ENCODE measurements at places on chromosomes 7 and 10.

GRCh38 chr7:121623130-121623872 lies 227.2 kb upstream of the FAM3C start:
- DNase-seq = no peak

DNA sequence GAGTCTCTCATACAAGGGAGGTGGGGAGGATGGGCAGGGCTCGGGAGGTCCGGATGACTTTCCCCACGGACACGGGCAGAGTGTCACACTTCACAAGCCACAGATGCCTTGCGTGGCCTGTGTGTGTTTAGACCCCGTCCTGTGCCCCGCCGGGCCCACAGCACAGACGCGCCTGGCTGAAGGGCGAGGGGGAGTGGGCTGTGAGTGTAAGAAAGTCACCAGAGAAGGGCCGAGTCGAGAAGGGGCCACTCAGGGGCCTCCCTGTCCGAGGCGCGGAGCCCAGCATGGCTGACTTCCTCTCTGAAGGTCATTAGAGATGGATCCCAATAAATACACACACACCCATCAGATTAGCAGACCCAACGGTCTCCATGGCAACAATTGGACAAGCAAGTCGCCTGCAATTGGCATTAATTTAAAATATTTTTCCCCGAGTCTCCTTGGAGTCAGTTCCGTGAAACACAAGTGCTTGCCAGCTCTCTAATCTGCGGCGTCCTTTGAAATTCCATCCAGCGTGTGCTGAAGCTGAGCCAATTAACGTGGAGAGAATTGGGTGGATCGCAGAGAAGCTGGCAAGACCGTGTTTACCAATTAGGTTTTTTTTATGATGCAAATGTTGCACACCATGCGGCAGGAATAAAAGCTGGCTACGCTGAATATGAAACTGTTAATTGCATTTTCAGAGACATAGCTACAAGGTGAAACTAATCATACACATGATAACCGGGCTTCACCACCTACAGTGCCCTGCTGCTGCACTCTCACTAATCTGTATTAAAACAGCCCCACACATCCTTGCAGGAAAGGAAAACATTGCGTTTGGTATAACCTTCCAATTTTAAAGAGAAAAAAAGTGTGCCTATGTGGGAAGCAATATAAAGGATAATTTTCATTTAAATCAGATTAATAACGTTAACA lies 571.2 kb downstream of the PTPRN2 start:
- no peak for DNase-seq

DNA sequence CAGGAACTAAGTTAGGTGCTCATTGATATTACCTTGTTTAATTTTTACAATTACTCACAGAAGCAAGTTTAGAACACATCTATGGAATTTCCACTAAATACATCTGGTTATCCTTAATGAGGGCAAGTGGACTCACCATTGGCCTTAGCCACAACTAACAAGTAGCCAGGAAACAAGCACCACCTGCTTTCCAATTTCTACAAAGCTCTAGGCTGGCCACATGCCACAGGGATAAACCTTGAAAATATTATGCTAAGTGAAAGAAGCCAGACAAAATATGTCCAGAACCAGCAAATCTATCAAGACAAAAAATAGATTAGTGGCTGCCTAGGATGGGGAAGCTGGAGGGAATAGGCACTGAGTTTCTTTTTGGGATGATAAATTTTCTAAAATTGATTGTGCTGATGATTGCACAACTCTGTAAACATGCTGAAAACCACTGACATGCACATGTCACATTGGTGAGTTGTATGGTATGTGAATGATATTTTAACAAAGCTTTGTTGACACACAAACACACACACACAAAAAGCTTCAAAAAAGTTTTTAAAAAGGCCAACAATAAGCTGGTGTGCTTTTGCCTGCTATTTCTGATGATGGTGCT lies 179.4 kb downstream of the CPEB3 start:
- DNase-seq = no peak

- DNase-seq = no peak
Measured at GRCh38 chr10:114893251-114893650, 44.7 kb upstream of the TRUB1 start.

DNA sequence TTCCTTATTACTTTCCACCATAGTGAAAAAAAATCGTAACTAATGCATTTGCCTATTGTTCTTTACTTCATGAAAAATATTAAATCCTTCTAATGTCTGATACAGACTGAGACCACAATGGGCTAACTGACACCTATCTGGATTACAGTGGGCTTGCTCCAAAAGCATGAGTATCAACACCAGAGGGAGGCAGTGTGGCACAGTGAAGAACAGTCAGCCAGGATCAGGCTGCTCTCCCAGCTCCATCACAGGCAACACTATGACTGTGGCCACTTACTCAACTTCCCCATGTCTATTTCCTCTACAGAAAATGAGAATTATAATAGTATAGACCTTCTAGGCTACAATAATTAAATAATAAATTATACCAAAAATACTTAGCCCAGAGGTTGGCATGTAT lies 97.2 kb downstream of the SLC25A13 start:
- DNase-seq = no peak

DNA sequence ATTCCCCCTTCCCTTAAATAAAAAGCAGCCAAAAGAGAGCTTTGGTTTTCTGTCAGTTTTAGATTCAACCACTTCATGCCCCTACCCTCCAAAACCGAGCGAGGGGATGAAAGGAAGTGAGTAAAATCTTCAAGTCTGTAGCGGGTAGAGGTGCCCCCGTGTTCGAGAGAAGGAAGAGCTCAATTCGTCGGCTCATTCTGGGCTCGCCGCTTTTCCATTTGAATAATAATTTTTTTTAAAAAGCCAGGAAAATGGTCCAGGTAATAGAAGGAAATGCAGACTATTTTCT lies 436.2 kb upstream of the GALNT17 start:
- peak; percentile 17 for DNase-seq

- no peak for DNase-seq
Measured at GRCh38 chr7:129089521-129090212, 34.8 kb upstream of the TNPO3 start.

- DNase-seq = peak; percentile 68
Measured at GRCh38 chr7:45026984-45027773, 27.2 kb downstream of the CCM2 start.

GRCh38 chr10:27153845-27154193 lies 365 bp downstream of the YME1L1 start:
- no peak for DNase-seq

GRCh38 chr10:122391875-122392274 lies 17.4 kb downstream of the PLEKHA1 start:
- DNase-seq = no peak

- no peak for DNase-seq
Measured at GRCh38 chr7:128447941-128448564, 7.6 kb upstream of the HILPDA start.

DNA sequence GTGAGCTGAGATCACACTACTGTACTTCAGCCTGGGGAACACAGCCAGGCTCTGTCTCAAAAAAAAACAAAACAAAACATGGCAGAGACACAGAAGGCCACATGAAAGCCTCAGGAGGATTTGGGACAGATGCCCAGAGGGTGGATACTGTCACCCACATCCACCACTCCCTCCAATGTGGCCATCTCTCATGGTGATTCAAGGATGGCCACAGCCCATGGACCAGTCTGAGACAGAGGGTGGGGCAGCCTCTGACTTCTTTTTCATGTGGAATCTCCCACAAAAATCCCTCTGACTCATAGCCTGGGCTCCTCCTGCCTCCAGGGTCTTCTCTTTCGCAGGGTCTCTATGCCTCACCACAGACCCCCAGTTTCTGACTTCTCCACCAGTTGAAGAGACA lies 59.0 kb upstream of the GTF2I start:
- DNase-seq = no peak

DNA sequence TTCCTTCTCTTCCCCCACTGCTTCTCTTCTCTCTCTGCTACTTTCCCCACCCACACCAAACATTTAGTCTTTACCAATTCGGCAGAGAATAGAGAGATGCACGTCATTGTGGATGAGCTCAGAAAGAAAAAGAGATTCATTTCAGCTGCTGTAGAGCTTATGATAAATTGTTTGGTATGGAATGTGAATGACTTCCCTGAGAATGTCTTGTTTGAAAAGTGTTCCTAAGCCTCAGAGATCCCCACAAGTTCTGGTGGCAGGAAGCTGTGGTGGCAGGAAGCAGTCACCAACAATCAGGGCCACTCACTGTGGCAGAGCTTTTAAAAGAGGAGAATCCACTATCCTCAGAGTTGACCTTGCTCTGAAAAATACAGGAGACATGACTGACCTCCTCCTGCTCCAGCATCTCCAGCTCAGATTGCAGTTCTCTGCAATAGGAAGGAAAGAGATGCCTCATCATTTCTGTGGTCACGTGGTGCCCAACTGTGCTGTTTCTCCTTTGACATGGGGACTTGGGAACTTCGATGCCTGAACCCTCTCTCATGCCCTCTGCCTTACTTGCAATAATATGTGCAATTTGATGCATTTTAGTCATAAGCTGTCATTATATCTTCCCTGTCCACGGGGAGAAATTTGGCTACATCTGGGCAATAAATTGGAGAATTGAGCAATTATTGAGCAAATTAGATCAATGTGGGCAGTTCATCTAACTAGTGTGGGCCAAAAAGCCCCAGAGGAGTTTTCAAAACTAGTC lies 76.5 kb downstream of the BMPER start:
- DNase-seq = no peak

- no peak for DNase-seq
Measured at GRCh38 chr10:87000491-87000890, 19.6 kb upstream of the FAM25A start.

GRCh38 chr10:54469587-54470323 lies 331.3 kb downstream of the PCDH15 start:
- DNase-seq = no peak

GRCh38 chr7:142939226-142939910 lies at the start of gene LLCFC1:
Gene LLCFC1 (plus strand): TSS chr7:142939484. CDS start chr7:142939622, 138 bp downstream.
- no peak for DNase-seq

DNA sequence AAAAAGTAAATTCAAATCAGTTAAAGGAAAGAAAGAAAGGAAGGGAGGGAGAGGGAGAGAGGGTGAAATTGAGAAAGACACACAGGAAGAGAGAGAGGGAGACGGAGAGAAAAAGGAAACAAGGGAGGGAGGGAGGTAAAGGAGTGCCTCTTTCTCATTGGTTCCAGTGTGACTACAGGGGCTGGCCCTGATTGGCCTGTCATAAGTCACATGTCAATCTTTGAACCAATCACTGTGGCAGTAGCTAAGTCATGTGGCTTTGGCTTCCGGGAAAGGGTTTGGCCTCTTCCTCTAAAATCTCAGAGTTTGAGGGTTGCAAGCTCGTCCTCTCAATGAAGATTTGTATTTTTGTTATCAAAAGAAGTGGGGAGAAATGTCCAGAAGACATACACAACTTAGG lies 150.2 kb downstream of the RAB11FIP2 start:
- DNase-seq = no peak

- no peak for DNase-seq
Measured at GRCh38 chr7:156582591-156583123, 57.9 kb upstream of the RNF32 start.

DNA sequence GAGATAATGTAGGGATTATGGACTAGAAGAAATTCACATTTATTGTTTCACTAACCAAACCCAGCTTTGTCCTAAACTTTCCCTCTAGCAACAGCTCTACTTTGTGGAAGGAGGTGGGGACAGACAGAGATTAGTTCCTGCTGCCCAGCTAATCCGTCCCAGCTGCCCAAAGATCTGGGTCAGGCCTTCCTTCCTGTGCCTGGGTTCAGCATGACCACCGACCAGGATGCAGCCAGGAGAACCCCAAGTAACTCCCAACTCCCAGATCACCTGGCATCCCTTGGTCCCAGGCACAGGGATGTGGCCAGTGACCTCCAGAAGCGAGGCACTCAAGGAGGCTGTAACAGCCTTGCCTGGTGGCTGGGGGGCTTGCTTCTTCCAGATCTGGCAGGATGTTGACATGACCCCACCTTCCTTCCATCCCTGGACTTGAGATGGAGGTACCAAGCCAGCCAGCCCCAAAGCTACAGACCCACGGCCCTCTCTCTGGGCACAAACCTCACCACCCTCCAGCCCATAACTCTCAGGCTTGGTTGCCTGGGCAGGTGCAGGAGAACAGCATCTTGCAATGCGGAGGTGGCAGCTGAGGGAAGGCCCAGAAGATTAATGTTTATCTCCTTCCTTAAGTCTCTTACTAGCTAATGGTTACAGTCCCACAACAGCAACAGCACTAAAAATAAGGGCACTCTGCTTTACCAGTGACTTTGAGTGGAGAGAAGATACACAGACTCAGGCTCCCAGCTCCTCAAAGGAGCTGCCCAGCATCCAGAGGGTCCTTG lies 11.1 kb downstream of the CAMK2G start:
- DNase-seq = no peak

- no peak for DNase-seq
Measured at GRCh38 chr10:103835096-103836050, 20.0 kb downstream of the SH3PXD2A start.
